ENCODE measurements at places on chromosomes 3 and 15.

- DNase-seq: no peak
These were observed 117.2 kb downstream of the UACA start for GRCh38 chr15:70646169-70646568.

DNA sequence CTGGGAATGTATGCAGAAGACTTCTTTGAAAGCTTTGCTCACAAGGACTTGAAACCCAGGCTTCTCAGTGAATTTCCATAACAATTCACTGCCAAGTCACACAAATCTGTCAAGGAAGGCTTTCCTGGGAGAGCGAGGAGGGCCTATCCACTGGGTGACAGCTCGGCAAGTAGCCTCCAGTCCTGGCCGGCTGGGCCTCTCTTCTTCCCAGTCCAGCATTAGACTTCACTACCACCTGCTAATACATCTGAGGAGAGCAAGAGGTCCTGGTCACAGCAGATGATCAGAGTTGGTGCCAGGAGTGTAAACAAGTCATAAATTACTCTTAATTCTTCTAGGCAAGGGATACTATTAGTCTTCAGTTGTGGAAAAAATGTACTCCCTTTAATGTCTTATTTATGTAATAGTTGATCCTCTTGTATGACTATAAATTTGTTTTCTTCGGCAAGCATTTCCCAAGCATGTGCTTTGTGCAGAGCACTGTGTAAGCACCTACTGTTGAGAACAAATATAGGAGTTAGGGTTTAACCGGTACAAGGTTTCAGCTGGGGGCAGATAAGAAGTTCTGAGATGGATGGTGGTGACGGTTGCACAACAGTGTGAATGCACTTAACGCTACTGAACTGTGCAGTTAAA is 162.9 kb downstream of the VGLL4 start:
- DNase-seq: no peak

GRCh38 chr3:12759097-12759679 is at the start of gene TMEM40:
TSS of gene TMEM40 (minus strand) at chr3:12759259. CDS start at chr3:12749832, 9,427 bp downstream.
- DNase-seq: no peak

GRCh38 chr3:39208463-39209055 is 16.2 kb upstream of the XIRP1 start:
- no peak for DNase-seq

DNA sequence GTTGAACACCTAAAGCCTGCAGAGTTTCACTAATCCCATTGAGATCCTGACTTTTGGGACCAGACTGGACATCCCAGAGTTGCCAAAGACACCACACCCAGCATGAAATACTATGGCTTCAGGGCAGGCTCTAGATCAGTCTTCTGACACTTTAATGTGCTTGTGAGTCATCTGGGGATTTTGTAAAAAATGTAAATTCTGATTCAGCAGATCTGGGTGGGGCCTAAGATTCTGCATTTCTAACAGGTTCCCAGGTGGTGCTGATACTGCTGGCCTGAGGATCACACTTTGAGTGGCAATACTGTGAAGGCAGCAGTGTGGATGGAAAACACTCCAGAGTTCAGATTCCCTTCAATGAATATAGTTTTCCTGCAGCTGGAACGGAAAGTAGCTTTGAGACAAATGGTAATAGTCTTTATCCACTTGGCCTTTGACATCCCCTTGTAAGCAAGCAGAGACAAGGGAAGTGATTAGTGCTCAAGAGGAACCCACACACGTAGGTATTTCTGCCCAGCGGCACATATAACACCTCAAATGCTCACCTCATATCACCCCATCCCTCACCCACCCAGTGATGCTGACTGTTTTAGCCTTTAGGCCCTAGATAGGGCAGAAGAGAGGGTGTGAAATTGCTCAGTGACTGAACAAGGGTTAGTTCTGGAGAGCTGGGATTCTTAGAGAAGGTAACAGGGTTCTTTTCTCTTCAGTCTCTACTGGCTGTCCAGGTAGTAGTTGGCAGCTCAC is 51.5 kb upstream of the GSK3B start:
- DNase-seq: no peak

- no peak for DNase-seq
These were observed 151.2 kb downstream of the EBLN2 start for GRCh38 chr3:73212683-73213082.

GRCh38 chr3:13324835-13325501 is 95.2 kb downstream of the NUP210 start:
- DNase-seq: no peak

DNA sequence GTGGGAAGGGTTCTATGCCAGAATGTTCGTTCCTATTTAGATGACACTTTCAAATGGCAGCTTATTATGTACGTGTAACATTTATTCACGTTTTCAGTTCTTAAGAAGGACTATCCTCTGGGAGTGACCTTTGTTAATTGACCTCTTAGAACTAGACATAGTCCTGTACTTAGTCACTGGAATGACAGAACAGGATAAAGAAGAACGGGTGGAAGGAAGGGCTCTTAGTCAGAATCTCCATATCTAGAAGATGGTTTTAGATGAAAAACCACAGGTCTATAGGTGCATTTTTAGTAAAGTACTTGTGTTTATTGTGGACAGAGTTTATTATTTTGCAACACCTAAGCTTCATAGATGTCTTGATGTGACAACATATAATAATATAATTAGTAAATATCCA is 6.5 kb downstream of the METTL6 start:
- DNase-seq: no peak

DNA sequence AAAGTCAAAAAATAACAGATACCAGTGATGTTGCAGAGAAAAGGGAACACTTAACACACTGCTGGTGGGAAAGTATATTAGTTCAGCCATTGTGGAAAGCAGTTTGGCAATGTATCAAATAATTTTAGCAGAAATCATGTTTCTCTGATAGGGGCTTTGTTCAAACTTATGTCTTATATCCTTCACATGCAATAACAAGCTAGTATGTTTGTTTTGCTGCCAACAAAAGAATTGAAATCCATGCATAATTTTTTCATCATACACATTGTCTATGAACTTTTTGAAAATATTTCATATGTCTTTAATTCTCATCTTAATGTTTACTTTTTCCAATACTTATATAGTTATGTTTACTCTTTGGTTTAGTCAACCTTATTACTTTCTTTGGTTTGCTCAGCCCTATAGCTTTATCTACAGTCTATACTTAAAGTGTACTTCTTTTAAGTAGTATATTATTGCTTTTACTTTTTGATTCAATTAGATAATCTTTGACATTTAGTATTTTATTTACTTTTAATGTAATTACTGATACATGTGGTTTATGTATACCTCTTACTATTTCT is 639.6 kb upstream of the CBLB start:
- no peak for DNase-seq

DNA sequence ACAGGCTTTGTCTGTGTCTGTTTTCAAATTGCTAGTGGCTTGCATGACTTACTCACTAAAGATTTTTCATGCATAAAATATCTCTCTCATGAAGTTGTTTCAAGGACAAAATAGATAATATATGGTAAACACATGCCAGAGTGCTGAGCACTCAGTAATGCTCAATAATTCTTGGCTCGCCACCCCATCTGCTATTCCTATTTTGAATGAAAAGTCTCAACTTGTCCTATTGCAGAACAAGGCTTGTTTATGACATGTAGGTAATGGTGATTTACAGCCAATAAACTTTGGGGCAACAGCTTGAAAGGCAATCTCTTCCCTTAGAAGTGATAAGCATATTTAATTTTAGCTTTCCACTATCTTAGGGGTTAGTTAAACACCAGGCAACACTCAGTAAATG is 789.0 kb upstream of the ROBO1 start:
- no peak for DNase-seq

GRCh38 chr15:101562428-101563059 is 73.0 kb upstream of the PCSK6 start:
- no peak for DNase-seq

GRCh38 chr3:186996356-186996755 is 66.0 kb downstream of the ST6GAL1 start:
- DNase-seq: no peak

GRCh38 chr3:166685246-166685645 is 694.9 kb downstream of the ZBBX start:
- no peak for DNase-seq

- DNase-seq: no peak
These were observed 325.1 kb upstream of the THBS1 start for GRCh38 chr15:39255760-39256159.

DNA sequence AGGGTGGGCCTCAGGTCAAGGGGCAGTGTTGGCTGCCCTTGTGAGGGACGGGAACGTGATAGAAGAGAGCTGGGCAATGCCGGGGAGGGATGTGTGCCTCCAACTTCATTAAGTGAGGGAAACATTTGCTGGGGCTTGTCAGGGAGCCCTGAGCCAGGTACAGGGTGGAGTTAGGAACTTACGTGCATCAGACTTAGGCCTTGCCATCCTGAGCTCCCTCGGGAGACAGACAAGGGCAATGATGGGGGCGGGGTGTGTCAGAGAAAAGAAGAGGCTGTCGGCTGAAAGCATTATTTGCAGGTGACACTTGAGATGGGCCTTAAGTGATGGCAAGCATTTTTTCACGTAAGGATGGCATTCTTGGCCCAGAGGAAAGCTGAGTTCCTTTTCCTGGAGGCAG is 1.6 kb downstream of the FAM131A start:
- peak; percentile 42 for DNase-seq

DNA sequence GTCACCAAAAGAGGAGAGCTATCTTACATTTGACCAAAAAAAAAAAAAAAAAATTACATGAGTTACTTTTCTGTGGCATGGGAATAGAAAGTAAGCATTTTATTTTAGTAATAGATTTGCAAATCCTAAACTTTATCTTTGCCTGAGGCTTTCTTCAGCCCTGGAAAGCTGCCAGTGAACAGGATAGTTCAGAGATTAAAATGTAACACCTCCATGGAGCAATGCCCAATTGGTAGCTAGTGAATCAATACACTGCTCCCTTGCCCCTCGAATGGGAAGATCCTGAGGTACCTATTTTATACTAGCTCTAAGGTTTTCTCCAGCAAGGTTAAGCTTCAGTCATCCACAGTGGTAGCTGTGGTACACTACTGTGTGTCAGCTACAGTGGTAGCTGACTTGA is 867.1 kb downstream of the NAALADL2 start:
- no peak for DNase-seq

- DNase-seq: no peak
These were observed 5.2 kb downstream of the GLB1 start for GRCh38 chr3:33091746-33092145.

- DNase-seq: no peak
These were observed 10.8 kb downstream of the SLC51A start for GRCh38 chr3:196227121-196227561.

DNA sequence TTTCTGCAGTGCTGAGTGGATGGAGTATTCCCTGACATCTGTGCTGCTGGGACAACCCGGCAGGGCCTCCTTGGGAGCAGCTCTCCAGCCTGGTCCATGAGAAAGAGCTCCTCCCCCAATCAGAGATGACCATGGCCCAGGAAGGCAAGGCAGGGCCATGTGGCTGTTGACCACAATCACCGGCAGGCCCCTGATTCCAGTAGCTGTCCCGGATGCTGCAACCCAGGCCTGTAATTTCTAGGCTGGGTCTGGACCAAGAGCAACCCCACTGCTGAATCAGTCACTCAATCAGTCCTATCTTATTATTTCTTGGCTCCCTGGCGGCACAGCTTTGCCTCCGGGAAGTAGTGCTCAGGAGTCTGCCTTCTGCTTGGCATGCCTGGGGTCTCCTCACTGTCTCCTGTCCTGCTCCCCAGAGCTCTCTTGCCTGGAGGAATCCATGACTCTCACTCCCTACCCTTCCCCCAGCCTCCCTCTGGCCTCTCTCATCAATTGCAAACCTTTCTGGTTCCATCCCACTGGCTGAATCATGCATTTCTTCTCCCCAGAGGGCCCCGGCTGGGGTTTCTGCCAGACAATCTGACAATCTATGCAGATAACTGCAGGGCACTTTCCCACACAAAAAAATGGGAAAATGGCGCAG is 32.6 kb upstream of the ITGA11 start:
- no peak for DNase-seq

GRCh38 chr3:134536781-134537180 is 50.9 kb downstream of the CEP63 start:
- no peak for DNase-seq

All from DMS79 (cell line).